ENCODE measurements at places on chromosomes 4 and X. TPM values are rescaled to one million over a fixed set of nuclear protein-coding genes. Genes with fewer than 3 reads are reported as not detected.

GRCh38 chrX:10755439-10756334 lies 135.3 kb upstream of the MID1 start:
- no peak for DNase-seq
- no peaks in the 10 kb centered on the region for H3K36me3 ChIP-seq

- H3K4me3 ChIP-seq = no peak overlapping the region
- H3K27ac ChIP-seq = no peak overlapping the region
These were observed 166.1 kb upstream of the KLF8 start for GRCh38 chrX:56066016-56066415.

- peaks cover 4% of the 10 kb centered on the region for H3K4me1 ChIP-seq
- DNase-seq = peak; percentile 38
- H3K27me3 ChIP-seq = no peaks in the 10 kb centered on the region
- H3K27ac ChIP-seq = peak overlapping the region; percentile 86
These were observed 1.2 kb downstream of the AKAP17A start for GRCh38 chrX:1592470-1593142.

- H3K4me1 ChIP-seq = peaks cover 23% of the 10 kb centered on the region
- no peaks in the 10 kb centered on the region for H3K27me3 ChIP-seq
- H3K4me3 ChIP-seq = no peak overlapping the region
- peak; percentile 34 for DNase-seq
- H3K27ac ChIP-seq = peak overlapping the region; percentile 73
- H3K36me3 ChIP-seq = no peaks in the 10 kb centered on the region
These were observed 78.7 kb downstream of the RBM47 start for GRCh38 chr4:40550948-40551462.

Gene PPP1R2C
- not detected for total RNA-seq

GRCh38 chr4:122167369-122167768 lies 15.2 kb downstream of the BLTP1 start:
- H3K4me3 ChIP-seq = no peak overlapping the region
- H3K36me3 ChIP-seq = no peaks in the 10 kb centered on the region
- DNase-seq = no peak
- no peaks in the 10 kb centered on the region for H3K27me3 ChIP-seq
- no peak overlapping the region for H3K27ac ChIP-seq

DNA sequence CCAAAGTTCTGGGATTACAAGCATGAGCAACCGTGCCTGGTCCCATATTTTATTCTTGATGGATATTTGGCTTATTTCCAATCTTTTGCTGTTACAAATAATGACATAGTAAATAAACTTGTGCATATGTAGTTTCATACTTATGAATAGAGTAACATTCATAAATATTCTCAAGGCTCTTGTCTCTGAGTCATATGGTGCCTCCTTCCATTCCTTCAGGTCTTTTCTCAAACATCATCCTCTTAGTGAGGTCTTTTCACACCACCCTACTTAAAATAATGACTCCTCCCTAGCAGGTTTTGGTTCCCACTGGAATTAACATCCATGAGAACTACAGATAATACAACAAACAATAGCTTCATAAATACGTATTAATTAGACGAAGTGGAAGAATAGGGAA lies 416.6 kb downstream of the IQCM start:
- H3K27me3 ChIP-seq = no peaks in the 10 kb centered on the region
- no peaks in the 10 kb centered on the region for H3K4me1 ChIP-seq
- DNase-seq = no peak
- no peak overlapping the region for H3K4me3 ChIP-seq

Gene CACNA1F
- total RNA-seq = 0.96 TPM

Gene MAGEC1
- not detected for total RNA-seq

Gene CENPI
- total RNA-seq = 1.2 TPM

- no peak overlapping the region for H3K4me3 ChIP-seq
- no peaks in the 10 kb centered on the region for H3K4me1 ChIP-seq
- no peak overlapping the region for H3K27ac ChIP-seq
- no peaks in the 10 kb centered on the region for H3K36me3 ChIP-seq
These were observed 463.9 kb upstream of the PCDH7 start for GRCh38 chr4:30256116-30256832.

DNA sequence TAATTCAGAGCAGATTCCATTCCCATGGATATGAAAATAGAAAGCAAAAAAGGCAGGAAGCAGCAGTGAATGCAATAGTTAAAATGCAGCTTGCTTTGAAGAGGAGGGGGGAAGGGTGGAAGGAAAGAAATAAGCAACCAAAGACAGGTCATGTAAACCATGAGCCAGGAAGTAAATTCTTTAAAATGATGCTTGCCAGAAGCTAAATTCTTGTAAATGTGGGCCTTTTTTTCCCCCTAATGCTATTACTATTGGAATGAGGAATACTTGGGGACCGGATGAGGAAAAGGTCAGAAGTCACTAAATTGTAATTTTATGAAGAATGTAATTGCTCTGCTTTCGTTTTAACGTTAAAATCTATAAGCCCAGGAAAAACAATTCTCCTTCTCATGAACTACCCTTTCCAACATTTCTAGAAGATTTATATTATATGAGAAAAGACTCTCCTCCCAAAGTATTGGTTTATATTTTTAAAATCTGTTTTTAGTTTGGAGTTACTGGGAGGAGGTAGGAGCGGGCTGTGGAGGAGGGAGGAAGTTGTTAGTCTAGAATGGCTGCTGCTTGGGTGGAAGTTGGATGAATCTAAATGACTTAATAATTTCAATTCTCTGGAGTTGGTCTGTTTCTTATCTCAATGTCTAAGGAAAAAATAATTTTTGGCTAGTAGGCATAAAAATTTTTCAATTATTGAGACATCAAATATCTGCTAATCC lies 77.6 kb upstream of the PCDH18 start:
- peak overlapping the region; percentile 51 for H3K27ac ChIP-seq
- no peak for DNase-seq
- no peaks in the 10 kb centered on the region for H3K4me1 ChIP-seq
- no peaks in the 10 kb centered on the region for H3K27me3 ChIP-seq
- H3K36me3 ChIP-seq = no peaks in the 10 kb centered on the region
- no peak overlapping the region for H3K4me3 ChIP-seq

GRCh38 chr4:124977045-124977444 lies 264.5 kb upstream of the ANKRD50 start:
- H3K27me3 ChIP-seq = no peaks in the 10 kb centered on the region
- H3K27ac ChIP-seq = no peak overlapping the region
- H3K36me3 ChIP-seq = no peaks in the 10 kb centered on the region
- no peaks in the 10 kb centered on the region for H3K4me1 ChIP-seq
- H3K4me3 ChIP-seq = no peak overlapping the region

Gene GLRB
- total RNA-seq = not detected

Gene ARSD
- total RNA-seq = 65.4 TPM

Gene RTL3
- total RNA-seq = not detected

- H3K27me3 ChIP-seq = no peaks in the 10 kb centered on the region
- no peak overlapping the region for H3K4me3 ChIP-seq
- DNase-seq = no peak
These were observed 722.6 kb downstream of the ADGRL3 start for GRCh38 chr4:61922766-61923165.

GRCh38 chr4:38207110-38207457 lies 246.9 kb downstream of the PTTG2 start:
- H3K27me3 ChIP-seq = no peaks in the 10 kb centered on the region
- no peak overlapping the region for H3K4me3 ChIP-seq
- DNase-seq = no peak

Gene ANOS1
- not detected for total RNA-seq

DNA sequence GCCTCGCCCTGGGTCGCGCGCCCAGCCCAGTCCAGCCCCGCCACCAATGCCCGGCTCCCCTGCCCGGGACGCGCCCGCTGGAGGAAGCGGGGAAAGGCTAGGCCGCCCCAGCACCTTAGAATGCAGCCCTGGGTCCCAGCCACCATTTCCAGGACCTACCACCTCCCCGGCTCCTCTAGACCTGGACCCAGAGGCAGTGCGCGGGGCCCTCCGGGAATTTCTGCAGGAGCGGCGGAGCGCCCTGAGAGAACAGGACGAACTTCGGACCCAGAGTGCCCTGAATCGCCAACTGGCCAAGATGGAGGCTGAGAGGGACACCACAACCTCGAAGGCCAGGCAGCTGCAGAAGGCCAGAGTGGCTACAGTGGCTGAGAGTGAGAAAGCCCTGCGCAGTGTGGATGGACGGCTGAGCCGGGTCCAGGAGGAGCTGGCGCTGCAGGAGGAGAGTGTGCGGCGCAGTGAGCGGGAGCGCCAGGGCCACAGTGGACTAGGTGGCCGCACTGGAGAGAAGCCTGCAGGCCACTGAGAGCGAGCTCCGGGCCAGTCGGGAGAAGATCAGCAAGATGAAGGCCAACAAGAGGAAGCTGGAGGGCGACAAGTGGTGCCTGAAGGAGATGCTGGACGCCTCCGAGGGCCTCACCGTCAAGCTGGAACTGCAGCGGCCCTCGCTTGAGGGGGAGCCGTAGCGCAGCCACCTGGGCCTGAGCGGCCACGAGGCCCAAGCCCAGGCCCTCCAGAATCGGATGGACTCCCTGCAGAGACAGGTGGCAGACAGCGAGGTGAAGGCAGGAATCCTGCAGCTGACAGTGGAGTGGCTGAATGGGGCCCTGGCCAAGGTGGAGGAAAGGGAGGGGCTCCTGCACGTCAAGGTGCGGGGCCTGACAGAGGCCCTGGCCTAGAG lies 15.5 kb downstream of the SMIM10L2A start:
- no peak overlapping the region for H3K4me3 ChIP-seq
- H3K36me3 ChIP-seq = no peaks in the 10 kb centered on the region
- no peak for DNase-seq
- no peaks in the 10 kb centered on the region for H3K4me1 ChIP-seq

DNA sequence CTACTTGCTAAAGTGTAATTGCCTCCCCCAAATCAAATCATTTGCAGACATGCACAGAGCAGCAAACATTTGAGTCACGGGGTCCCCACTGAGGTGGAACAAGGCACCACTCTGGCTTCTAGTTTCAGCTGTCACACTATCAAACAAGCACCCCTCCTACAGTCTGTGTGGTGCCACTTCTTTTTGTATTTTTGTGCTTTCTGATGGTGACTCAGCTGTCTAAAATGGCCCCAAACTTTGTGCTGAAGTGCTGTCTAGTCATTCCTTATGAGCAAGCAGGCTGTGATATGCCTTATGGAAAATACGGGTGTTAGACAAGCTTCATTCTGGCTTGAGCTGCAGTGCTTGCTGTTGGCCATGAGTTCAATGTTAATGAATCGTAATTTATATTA lies 15.4 kb downstream of the IGFBP7 start:
- H3K27ac ChIP-seq = peak overlapping the region; percentile 56
- H3K4me1 ChIP-seq = peaks cover 7% of the 10 kb centered on the region
- no peak for DNase-seq
- no peaks in the 10 kb centered on the region for H3K27me3 ChIP-seq
- no peaks in the 10 kb centered on the region for H3K36me3 ChIP-seq

Gene GPC3
- 4.9 TPM for total RNA-seq

GRCh38 chr4:16021804-16022560 lies 59.0 kb upstream of the FGFBP2 start:
- no peaks in the 10 kb centered on the region for H3K27me3 ChIP-seq
- H3K4me1 ChIP-seq = no peaks in the 10 kb centered on the region
- H3K4me3 ChIP-seq = no peak overlapping the region
- no peaks in the 10 kb centered on the region for H3K36me3 ChIP-seq

DNA sequence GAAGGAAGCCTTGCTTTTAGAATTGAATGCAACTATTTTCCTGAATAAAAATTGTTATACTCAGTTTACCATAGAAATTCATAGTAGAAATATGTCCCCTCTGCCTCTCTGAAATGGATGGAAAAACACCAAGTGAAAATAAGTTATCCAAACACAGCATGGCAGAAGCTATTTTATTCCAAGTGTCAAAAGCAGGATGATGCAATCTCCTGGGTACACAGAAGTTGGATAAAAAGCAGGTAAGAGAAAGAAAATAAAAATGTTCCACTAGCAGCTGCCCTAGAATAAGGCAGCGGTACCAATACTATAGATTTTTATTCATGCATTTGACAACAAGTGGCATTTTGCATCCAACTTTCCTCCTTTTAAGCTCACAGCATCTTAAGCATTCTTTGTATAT lies 89.0 kb upstream of the TENT5D start:
- H3K4me3 ChIP-seq = no peak overlapping the region
- no peaks in the 10 kb centered on the region for H3K27me3 ChIP-seq
- H3K36me3 ChIP-seq = no peaks in the 10 kb centered on the region

- H3K4me3 ChIP-seq = no peak overlapping the region
- H3K4me1 ChIP-seq = peaks cover 3% of the 10 kb centered on the region
- peak overlapping the region; percentile 31 for H3K27ac ChIP-seq
These were observed 10.0 kb upstream of the HAND2 start for GRCh38 chr4:173539986-173540385.

DNA sequence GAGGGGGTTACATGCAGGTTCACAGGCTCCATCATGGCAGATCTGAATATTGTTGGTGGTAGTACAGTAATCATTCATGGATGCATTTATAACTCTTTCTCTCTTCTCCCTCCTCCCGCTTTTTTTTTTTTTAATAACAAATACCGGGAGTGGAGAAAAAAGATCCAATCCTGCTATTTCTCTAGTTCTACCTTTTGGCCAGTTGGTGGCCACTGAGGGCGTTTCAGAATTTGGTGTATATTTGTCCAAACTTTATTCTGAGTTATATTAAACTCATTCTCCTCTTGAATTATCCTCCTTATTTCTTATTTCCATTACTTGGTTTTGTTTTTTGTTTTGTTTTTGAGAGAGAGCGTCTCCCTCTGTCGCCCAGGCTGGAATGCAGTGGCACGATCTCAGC lies 74.8 kb downstream of the HMGB2 start:
- no peaks in the 10 kb centered on the region for H3K36me3 ChIP-seq
- no peak for DNase-seq
- no peak overlapping the region for H3K27ac ChIP-seq
- H3K27me3 ChIP-seq = no peaks in the 10 kb centered on the region
- no peak overlapping the region for H3K4me3 ChIP-seq

GRCh38 chrX:41036668-41037326 lies 48.4 kb upstream of the USP9X start:
- H3K27me3 ChIP-seq = no peaks in the 10 kb centered on the region
- peak overlapping the region; percentile 71 for H3K27ac ChIP-seq
- H3K36me3 ChIP-seq = no peaks in the 10 kb centered on the region
- DNase-seq = peak; percentile 14
- no peak overlapping the region for H3K4me3 ChIP-seq
- H3K4me1 ChIP-seq = no peaks in the 10 kb centered on the region

GRCh38 chr4:25925486-25926201 lies 11.6 kb downstream of the SMIM20 start:
- no peak overlapping the region for H3K27ac ChIP-seq
- H3K4me3 ChIP-seq = no peak overlapping the region
- DNase-seq = peak; percentile 33
- H3K4me1 ChIP-seq = no peaks in the 10 kb centered on the region
- no peaks in the 10 kb centered on the region for H3K27me3 ChIP-seq

DNA sequence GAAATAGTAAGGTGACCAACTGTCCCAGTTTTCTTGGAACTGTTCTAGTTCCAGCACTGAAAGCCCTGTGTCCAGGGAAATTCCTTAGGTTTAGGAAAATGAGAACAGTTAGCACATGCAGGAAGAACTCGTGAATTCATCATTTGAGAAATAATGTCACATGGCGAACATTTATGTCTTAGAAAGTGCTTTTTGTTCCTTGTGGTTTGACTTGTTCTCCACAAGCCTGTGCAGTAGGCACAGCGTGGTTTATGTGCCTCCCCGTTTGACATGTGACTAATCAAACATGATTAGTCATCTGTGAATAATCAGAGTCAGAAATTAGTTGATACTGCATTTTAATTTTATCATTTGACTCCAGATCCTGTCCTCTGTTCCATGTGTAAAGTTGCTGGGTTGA lies 556.0 kb upstream of the CPEB2 start:
- H3K27ac ChIP-seq = no peak overlapping the region
- no peaks in the 10 kb centered on the region for H3K36me3 ChIP-seq
- DNase-seq = no peak
- no peaks in the 10 kb centered on the region for H3K4me1 ChIP-seq
- H3K4me3 ChIP-seq = no peak overlapping the region

Gene RHOXF2
- total RNA-seq = not detected

- no peaks in the 10 kb centered on the region for H3K27me3 ChIP-seq
- no peak for DNase-seq
- no peaks in the 10 kb centered on the region for H3K4me1 ChIP-seq
- no peak overlapping the region for H3K27ac ChIP-seq
- no peak overlapping the region for H3K4me3 ChIP-seq
These were observed 54.3 kb downstream of the ADGRL3 start for GRCh38 chr4:61254406-61254805.

Gene PNMA6A
- 0.68 TPM for total RNA-seq

Measured in transverse colon (tissue), 4 donors.